ENCODE measurements at places on chromosomes 13 and 19.

- no peak for DNase-seq
Observed at GRCh38 chr13:49370371-49370770, 73.5 kb downstream of the CAB39L start.

GRCh38 chr13:50969691-50970090, 60.1 kb downstream of the RNASEH2B start:
- DNase-seq: peak; percentile 26

- DNase-seq: no peak
Observed at GRCh38 chr13:50461189-50461588, 382.3 kb downstream of the DLEU7 start.

DNA sequence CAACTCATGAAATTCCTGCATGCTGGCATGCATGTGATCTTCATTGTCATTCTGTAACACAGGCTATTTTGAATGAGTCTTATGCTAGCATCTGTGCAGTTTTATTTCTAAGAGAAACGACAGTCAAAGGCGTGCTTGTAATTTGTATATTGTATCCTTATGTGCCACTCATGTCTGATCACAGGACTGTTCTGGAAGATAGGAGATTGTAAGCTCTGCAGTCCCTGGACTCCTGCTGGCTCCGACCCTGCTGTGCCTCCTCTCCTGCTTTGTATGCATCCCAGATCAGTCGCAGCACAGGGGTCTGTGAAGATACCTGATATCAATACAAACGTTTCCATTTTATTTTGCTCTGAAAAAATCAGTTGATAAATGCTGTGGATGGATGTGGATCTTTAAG, 653.1 kb downstream of the LIG4 start:
- no peak for DNase-seq

GRCh38 chr19:36987091-36987490, 71.0 kb downstream of the ZNF568 start:
- no peak for DNase-seq

DNA sequence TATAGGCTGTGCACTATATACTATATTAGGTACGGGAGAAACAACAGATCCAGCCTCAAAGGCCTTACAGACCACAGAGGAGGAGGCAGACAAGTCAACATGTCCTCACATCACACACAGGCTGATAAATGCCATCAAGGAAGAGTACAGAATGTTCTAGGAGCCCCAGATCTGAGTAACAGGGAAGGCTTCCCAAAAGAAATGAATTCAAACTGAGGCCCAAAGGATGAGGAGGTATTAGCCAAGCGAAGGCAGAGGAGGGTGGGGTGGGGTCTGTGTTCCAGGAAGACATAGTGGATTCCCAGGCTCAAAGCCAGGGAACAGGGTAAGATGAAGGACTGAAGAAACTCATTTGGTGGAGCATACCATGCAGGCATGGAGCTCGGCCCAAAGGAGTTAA, 55.1 kb downstream of the RXFP2 start:
- DNase-seq: no peak

DNA sequence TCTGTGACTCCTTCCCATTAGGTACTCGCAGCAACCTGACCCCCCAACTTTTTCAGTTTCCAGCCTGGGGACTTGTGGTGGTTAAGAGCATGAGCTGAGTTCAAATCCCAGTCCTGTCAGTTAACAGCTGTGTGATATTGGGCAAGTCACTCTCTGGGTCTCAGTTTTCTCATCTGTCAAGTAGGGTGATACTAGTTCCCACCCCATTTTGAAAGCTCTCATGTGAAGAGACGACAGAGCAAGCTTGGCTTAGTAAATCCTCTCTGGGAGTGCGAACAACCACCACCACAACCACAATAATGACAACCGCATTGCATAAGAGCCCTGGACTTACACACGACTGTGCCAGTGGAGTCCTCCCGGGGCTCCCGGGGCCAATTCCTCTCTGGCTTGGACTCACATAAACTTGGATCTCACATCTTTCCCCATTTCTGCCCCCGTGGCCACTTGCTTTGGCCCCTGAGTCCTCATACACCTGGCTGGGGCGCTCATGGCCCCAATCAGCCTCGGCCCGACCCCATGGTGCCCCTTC, 454 bp downstream of the BLVRB start:
- DNase-seq: peak; percentile 64

DNA sequence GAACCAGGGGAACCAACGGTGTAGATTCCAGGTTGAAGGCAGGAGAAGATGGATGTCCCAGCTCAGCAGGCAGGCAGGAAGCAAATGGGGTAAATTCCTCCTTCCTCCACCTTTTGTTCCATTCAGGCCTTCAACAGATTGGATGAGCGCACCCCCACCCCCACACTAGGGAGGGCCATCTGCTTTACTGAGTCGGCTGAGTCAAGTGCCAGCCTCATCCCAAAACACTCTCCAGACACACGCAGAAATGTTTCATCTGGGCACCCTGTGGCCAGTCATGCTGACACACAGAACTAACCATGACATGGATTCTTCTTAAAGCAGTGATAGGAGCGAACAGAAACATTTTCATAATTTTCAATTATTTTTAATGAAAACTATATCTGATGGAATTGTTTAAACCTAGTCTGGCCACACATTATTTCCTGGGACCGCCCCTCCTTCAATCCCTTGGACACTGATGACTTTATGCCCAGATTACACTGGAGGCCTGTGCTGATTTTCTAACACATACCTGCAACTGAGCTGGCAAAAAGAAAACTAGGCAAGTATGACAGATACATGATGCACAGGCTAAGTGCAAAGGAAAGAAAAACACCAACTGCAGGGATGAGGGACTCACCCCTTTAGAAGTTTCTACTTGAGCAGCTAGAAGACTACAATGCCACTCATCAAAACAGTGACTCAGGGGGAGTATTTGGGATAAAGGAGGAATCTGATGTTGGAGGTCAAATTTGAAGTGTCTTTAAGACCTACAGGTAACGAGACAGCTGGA, 154.2 kb downstream of the TNFRSF19 start:
- DNase-seq: no peak

DNA sequence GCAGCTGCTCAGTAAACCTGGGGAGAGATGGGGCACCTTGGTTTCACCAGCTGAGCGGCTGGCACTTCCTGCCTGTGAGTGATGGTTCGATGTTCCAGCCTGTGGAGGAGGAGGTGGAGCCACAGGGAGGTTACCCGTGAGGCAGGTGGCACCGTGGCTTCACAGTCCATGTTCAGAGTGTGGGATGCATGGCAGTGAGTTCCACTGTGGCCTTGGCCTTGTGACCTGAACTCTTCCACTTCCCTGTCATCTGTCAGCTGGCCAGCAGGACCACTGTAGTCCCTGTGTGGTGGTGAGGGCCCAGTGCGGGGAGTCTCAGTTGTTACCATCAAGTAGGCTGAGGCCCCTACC, 16.9 kb downstream of the SMARCA4 start:
- DNase-seq: no peak

DNA sequence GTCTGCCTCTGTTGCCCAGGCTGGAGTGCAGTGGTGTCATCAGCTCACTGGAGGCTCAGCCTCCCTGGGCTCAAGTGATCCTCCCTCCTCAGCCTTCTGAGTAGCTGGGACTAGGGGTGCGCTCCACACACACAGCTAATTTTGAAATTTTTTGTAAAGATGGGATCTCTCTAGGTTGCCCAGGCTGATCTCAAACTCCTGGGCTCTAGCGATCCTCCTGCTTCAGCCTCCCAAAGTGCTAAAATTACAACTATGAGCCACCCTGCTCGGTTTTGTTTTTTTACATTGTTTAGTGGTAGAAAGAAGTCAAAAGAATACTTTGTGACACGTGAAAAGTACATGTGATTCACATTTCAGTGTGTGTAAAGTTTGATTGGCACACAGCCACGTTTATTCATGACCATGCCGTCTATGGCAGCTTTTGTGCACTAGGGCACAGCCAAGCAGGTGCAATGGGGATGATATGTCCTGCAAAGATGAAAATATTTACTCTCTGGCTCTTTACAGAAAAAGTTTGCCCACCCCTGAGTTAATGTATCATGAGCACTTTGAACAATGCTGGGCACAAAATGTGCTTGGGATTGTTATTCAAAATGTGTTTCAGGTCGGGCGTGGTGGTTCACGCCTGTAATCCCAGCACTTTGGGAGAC, 16.2 kb upstream of the NFIC start:
- no peak for DNase-seq

DNA sequence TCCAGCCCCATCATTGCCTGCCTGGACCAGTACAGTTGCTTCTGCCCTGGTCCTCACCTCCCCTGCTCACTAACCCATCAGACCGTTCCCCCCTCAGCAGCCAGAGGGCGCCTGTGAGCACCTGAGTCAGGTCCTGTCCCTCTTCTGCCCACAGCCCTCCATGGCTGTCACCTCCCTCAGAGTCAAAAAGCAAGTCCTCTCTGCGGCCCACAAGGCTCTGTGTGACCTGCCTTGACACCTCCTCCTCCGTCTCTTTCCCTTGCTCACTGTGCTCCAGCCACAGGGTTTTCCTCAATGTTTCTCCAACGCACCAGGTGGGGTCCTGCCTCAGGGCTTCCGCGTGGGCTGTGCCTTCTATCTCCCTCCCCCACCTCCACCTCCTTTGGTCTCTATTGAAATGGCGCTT, 29.4 kb upstream of the PTPRS start:
- peak; percentile 24 for DNase-seq

DNA sequence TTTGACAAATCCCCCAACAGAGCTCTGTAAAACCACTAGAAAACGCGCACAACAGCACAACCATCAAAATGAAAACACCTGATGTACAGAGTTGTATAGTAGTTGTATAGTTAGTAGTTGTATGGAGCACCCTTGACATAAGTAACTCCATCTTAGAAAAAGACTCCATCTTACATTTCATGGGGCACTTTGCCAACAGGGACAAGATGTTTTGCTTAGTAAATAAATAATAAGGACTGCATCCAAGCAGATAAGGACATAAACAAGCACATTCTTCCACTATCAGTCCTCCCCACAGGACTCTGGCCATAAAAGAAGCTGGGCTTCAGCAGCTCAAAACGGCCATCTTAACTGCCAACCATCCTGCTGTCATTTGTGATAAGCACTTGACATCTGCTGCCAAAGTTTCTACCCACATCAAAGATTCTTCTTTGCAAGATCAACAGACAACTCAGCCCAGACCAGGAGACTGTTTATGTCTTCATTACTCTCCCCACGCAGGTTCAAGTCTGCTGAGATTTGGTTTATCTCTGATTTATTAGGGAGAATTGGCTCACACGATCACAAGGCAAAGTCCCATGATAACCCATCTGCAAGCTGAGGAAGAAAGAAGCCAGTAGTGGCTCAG, 20.7 kb upstream of the ZNF331 start:
- DNase-seq: no peak

GRCh38 chr13:76638181-76638580, 248.0 kb downstream of the KCTD12 start:
- DNase-seq: no peak

GRCh38 chr13:38905861-38906260, 84.8 kb downstream of the STOML3 start:
- DNase-seq: no peak

DNA sequence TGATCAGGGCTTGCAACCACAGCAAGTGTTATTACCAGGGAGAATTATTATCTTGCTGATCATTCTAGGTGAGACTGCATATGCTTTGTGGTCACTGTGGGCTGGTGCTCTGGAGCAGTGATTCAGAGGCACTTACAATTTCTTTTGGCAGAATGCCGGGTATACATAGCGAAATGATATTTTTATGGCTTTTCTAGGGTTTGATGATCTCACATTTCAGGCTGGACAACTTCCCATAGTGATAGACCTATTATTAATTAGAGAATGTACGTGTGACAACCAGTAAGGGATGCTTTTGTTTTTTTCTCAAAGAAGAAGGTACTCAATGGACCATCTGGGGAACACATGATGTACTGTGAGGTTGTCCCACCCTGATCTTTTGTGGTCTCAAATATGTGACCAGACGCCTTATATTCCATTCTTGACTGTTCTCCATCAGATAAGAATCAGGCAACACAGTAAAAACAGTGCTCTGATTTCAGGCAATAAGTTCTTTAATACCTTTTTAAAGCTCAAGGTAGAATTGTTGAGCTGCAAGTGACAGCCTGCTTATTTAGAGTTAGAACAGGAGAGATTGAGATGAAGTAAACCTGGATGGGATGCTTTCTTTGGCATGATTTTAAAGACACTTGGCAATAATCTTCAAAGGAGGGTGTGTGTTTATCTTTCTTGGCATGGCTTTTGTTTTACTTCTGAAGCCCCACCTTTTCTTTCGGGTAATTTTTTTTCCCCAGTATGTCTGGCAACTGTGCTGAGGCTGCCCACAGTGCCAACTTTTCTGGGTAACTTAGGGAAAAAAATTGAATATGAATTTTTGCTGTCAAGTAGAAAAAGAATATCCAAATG, 27.4 kb upstream of the SCEL start:
- DNase-seq: peak; percentile 97

GRCh38 chr13:79846386-79846785, 365.4 kb downstream of the NDFIP2 start:
- no peak for DNase-seq

GRCh38 chr13:30307971-30308290, 580 bp upstream of the KATNAL1 start:
- no peak for DNase-seq

DNA sequence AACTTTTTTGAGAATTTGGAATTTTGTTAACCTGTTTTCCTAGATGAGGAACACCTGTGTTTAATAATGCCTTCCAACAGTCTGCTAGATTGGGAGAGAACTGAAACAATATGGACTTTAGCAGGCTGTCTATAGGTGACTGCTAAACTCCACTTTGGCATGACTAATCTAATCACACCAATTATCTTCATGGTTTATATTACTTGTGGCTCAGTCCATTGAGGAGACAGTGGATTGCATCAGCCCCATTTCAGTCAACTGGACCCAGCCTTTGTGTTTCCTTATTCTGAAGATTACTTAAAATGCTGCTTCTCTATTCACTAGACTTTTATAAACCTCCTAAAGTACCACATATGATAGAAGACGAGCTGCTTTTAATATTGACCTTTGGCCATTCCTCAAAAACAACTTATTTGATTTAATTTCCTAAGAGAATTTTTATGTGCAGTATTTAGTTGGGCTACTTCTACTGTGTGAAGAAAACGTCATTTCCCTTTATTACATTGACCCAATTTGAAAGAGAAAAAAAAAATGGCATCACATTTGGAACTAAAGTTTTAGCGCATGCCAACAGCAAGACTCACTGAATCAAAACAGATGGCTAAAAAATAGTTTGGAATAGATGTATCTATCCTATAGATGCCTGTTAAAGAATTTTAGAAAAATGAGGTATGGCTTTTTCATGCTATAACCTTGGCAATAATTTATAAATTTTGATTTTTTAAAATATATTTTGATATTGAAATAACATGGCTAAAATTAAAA, 295.8 kb downstream of the NDFIP2 start:
- DNase-seq: peak; percentile 51

- DNase-seq: no peak
Observed at GRCh38 chr13:50365408-50366391, 350.5 kb downstream of the KCNRG start.

Measured in fibroblast of upper back skin (primary cell).